ENCODE measurements at places on chromosomes 1 and 21. TPM values are rescaled to one million over a fixed set of nuclear protein-coding genes. Genes with fewer than 3 reads are reported as not detected.

The THEM5 gene
- total RNA-seq = not detected

The SPRR1A gene
- total RNA-seq = not detected

The IVL gene
- total RNA-seq = not detected

The SLC1A7 gene
- total RNA-seq = not detected

The IQGAP3 gene
- 7.3 TPM for total RNA-seq

The MX2 gene
- total RNA-seq = 0.19 TPM

The PTPN22 gene
- total RNA-seq = not detected

The EPS15 gene
- total RNA-seq = 99.9 TPM

The ETV3L gene
- total RNA-seq = not detected

The PLA2G2C gene
- total RNA-seq = not detected

The VSIG8 gene
- 0.09 TPM for total RNA-seq

The SPATA46 gene
- total RNA-seq = not detected

The SPATA45 gene
- total RNA-seq = not detected

The BRINP3 gene
- total RNA-seq = not detected

The MAN1C1 gene
- 3.1 TPM for total RNA-seq

The ESPN gene
- total RNA-seq = 0.68 TPM

The CD2 gene
- total RNA-seq = not detected

The CRYAA gene
- not detected for total RNA-seq

The CLEC20A gene
- 0.09 TPM for total RNA-seq

The APCS gene
- total RNA-seq = not detected

The OR2W3 gene
- not detected for total RNA-seq

The OLFML2B gene
- total RNA-seq = 0.17 TPM

The TNFRSF18 gene
- not detected for total RNA-seq

The PIGV gene
- total RNA-seq = 9.4 TPM

The NHLH1 gene
- total RNA-seq = under 0.01 TPM

The S100A1 gene
- total RNA-seq = not detected

The CLCNKA gene
- total RNA-seq = not detected

The LRRC38 gene
- 0.09 TPM for total RNA-seq

The RCC2 gene
- 122 TPM for total RNA-seq

The SLFNL1 gene
- total RNA-seq = 0.51 TPM
